ENCODE measurements at places on chromosomes 4 and X.

- DNase-seq = no peak
Measured at GRCh38 chr4:142124874-142125273, 488.5 kb downstream of the IL15 start.

- DNase-seq = no peak
Measured at GRCh38 chr4:48262926-48263325, 6.7 kb downstream of the TEC start.

DNA sequence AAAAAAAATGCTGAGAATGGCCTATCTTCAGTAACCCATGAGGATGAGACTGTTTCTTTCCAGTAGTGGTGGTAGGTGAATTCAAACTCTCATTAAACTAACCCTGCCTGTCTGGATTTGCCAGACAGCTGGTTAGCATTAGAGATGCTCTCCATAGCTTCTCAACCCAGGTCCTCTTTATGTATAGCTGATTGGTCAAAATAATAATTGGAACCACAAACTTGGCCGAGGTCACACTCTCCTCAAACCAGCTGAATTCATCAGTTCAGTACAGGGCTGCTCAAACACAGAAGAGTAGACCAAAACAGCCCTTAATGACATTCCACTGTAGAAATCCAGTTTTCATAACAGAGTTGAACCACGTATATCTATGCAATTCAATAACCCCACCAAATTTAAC, 85.3 kb downstream of the HCCS start:
- no peak for DNase-seq

- DNase-seq = no peak
Measured at GRCh38 chr4:88880501-88881226, 176.3 kb downstream of the FAM13A start.

DNA sequence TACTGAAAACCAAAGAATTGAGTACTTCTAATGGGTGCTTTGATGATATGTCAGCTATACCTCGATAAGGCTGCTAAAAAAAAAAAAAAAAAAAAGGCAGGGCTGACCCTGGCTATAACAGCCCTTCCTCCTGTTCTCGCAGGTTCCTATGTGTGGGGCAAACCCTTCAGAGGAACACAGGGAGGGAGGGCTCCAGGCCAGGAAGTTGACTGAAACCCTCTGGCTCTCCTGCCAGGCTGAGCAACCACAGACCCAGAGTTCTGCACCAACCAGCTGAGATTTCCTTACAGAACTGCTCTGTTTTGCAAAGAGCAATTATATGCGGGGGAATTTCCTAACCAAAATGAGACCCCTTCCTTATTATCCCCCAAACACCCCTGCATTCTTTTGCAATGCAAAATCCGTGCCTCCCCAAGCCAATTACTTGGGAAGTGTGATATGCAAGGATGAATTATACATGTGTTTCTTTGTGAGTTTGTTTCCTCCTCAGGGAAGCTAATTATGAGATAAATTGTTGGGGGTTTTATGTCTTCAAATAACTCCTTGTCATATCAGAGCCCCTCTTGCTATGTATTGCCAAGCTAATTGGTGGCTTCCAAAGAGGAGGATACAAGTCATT, 45.6 kb downstream of the PDHA1 start:
- no peak for DNase-seq

DNA sequence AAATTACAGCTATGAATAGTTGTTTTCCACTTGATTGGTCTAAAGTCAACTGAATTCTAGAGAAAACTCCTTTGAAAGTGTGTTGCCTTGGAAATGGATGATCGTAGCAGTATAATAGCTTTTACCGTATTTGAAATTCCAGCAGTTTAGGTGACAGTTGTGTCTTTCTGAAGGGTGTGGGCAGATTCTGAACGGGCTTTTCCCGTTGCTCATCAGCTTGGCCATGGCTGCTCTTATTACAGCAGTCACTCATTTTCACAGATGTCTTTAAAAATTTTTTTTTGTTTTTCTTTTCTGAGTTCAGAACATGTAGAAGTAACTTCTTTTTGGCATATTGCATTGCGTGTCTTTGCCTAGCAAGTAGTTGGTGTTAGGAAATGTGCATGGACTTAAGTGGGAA, 69.6 kb upstream of the SLC4A4 start:
- no peak for DNase-seq

DNA sequence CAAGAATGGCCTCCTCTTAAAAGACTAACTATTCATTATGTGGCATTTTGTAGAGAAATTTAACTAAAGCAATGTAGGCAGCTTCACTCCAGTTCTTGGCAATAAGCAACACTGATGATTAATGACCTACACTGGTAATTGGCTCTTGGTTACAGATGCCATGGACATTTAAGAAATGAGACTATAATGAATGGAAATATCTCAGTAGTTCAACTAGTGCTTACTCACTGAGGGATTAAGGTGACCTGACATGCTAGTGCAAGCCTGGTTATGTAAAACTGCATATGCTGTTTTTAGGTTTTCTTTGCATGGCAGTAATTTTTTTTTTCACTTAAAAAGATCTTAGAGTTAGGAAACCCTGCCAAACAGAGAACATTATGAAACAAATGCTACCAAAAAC, 152.7 kb upstream of the AADAT start:
- DNase-seq = no peak

- DNase-seq = no peak
Measured at GRCh38 chr4:128550060-128550459, 259.4 kb upstream of the JADE1 start.

DNA sequence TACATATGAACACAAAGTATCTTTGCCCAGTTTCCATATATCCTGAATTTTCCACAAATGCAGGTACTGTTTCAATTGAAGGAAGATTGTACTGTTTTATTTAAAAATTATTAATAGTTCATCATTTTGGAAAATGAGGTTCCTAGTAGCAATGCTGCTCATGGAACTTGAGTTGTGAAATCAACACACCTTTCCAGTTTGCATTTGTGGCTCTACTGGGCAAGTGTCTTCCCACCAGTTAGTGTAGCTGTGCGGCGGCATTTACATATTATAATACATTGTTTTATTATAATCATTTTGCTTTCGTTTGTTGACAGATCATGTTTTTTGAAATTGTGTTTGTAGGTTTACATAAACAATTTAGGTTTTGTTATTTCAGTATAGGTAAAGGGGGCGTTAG, 2.0 kb upstream of the DDX3X start:
- DNase-seq = no peak

DNA sequence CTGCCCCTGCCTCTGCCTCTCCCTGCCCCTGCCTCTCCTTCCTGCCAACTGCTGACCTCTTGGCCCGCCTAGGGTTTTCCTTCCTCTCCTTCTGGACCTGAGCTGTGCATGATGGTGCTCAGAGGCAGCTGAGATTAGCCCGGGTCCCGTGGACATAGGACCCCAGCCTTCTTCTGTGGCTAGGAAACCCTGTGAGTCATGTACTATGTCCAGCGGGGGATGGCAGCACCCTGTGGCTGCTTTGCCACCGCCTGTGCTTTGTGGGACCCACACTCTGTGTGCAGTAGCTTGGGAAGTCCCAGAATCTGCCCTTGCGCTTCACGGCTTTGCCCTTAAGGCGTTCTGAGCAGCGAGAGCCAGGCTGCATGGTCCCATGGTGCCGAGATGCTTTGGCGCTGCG, 105.5 kb upstream of the PSAPL1 start:
- DNase-seq = no peak

GRCh38 chrX:16772460-16772859, 13.8 kb upstream of the TXLNG start:
- no peak for DNase-seq

All from left ventricle myocardium superior (tissue), 1 donor.